ENCODE measurements at places on chromosomes 7 and 10.

DNA sequence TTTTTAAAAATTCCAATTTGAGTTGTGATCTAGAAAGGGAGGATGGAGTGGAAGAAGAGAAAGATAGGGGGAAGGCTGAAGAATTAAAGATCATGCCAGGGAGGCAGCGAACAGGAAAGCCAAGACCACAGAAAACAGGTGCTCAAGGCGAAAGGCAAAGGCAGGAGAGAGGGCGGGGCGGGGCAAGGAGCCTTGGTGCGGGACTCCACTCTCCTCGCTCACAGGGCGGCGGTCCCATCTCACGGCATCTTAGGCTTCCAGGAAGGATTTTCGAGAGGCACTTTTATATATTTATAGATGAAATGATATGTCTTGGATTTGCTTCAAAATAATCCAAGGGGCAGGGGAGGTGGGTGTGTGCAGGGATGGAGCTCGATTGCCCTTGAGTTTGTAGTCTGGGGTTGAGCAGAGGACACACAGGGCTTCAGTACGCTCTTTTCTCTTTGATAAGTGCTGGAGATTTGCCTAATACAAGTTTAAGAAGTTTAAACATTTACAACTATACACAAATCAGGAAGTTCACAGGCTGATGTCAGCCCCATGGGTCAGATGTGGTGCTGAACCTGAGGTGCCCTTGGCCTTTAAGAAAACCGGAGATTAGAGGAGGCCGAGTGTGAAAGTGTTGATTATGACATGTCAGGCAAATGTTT, 161.1 kb downstream of the PRKAG2 start:
- no peak for DNase-seq

- no peak for DNase-seq
Observed at GRCh38 chr7:44634839-44635591, 28.6 kb downstream of the OGDH start.

- DNase-seq, result no peak
Observed at GRCh38 chr7:130982160-130982638, 248.2 kb upstream of the KLF14 start.

- no peak for DNase-seq
Observed at GRCh38 chr10:4061441-4061951, 276.5 kb upstream of the KLF6 start.

GRCh38 chr7:130413201-130413600, 27.6 kb downstream of the CEP41 start:
- DNase-seq, result no peak

DNA sequence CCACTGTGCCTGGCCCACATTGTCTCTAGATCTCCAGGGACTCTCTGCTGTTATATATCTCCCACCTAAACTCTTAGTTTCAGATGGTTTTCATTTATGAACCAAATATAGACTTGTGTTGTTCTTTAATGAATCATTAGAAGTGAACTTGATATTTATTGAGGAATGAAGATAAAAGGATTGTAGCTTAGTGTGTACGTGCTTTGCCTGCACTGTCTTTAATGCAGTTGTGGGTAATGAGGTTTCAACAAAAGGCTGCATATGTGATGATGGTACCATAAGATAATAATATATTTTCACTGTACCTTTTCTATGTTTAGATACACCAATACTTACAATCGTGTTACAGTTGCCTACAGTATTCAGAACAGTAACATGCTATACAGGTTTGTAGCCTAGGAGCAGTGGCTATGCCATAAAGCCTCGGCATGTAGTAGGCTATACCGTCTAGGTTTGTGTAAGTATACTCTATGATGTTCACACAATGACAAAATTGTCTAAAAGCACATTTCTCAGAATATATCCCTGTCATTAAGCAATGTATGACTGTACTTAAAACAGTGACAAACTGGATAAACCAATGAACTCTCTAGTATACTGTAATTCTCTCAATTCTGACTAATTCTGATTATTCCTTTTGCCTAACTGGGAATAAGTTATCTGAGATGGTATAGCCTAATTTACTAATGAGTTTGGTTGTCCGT, 25.2 kb downstream of the VCL start:
- DNase-seq, result no peak

DNA sequence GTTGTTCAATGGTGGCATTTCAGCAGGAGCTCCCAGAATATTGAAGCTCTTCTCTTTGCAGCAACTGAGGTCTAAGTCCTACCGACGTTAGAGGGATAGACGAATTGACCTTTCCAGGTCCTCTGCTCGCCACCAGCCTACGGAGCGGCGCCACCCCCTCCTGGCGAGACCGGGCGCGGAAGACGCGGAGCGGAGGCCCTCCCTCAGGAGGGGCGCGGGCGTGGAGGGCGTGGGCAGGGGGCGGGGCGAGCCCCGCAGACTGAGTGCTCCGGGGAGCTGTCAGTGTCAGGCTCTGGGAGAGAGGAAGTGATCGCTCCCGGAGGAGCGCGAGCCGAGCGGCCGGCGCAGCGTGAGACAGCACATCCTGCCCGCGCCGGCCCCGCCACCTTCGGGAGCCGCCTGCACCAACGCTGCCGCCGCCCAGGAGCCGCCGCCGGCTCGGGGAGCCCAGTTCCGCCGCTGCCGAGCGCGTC, at the start of gene DYNC1I1:
Gene DYNC1I1, plus strand, starts transcription at position 257 of the 473 bp plus-strand sequence. CDS start 32,176 bp downstream, outside the sequence.
- DNase-seq, result no peak

GRCh38 chr10:62818426-62819011, 2.4 kb upstream of the EGR2 start:
- peak; percentile 64 for DNase-seq

- no peak for DNase-seq
Observed at GRCh38 chr7:97126483-97127171, 9.1 kb downstream of the SDHAF3 start.

- no peak for DNase-seq
Observed at GRCh38 chr7:106749165-106749564, 88.2 kb upstream of the CCDC71L start.

GRCh38 chr10:42630537-42631134, 7.7 kb downstream of the ZNF33B start:
- no peak for DNase-seq

- DNase-seq, result no peak
Observed at GRCh38 chr7:142002179-142002578, 6.5 kb downstream of the MGAM start.

DNA sequence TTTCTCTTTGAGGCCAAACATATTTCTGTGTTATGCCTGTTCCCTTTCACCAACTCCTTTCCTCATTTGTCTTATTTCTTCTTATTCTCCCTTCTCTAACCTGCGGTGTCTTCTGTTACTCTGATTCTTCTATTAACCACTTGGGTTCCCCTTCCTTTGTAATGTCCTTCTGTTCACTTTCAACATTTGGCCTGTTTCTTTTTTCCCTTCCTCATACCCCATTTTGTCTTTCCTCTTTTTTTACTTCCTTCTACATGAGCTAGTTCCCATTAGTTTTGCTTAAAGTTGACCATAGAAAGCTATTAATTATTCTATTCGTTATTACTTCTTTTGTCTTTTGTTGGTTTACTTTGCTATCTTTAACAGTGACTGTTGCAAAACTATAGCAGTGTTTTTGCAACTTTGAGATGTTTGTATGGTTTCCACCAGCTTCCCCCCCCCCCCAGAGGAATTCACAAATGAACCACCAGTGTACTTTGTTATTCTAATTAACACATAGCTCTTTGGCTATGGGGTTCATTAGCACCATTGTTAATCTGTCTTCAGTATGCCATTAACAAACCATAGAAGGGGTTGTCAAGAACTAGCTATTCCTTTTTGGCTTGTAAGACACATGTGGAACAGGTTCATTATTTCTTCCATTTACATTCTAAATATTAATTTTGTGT, 2.9 kb downstream of the LRGUK start:
- DNase-seq, result no peak

DNA sequence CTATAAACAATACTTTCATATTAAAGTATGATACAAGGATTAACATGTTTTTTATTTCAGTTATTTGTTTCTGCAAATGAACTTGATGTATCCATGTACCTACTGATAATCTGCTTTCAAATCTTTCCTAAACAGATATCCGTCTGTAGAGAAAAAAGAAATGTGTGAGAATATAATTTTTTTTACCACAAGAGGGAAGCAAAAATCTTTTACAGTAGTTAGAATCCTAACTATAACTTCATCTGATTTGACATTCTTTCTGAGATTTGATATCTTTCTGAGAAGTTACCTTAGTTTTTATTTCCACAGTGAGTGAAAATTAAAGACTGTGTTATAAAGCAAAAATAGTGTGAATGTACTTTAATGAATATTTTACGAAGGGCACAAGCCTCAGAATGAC, 203.9 kb upstream of the PCLO start:
- DNase-seq, result no peak

DNA sequence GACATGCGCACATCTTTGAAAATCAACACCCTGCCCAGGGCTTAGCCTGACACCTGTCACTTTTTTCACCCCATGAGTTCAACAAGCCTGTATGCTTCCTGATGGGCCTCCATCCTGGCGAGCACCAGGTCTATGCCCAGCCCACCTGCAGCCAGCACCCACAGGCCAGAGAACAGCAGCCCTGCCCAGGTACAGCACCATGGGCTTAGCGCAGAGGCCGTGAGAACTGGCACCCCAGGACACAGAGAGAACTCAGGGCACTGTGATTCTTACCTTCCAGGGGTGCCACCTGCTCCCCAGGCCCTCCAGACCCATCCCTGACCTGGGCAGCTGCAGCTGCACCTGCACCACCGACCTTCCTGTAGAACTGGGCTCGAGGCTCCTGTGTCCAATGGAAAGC, 536.6 kb downstream of the TCERG1L start:
- no peak for DNase-seq

- no peak for DNase-seq
Observed at GRCh38 chr7:74262639-74263398, 8.6 kb upstream of the RFC2 start.

DNA sequence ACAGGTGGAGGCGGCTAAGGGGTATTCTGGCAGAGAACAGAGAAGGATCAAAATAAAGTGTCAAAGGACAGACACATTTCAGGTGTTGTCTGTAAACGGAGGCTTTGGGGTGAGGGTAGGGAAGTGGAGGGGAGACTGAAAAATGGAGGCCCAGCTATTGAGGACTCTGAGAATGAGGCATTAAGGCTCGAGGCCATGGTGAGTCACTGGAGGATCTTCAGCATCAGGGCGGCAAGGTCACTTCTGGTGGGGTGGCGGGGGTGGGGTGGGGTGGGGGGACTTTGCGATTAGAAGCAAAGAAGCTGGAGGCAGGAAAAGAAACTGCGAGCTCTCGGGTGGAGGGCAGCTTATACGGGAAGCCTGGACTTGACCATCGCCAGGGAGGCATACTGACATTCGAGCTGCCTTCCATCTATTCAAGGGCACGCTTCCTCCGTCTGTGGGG, 58.4 kb upstream of the PCGF5 start:
- DNase-seq, result no peak

DNA sequence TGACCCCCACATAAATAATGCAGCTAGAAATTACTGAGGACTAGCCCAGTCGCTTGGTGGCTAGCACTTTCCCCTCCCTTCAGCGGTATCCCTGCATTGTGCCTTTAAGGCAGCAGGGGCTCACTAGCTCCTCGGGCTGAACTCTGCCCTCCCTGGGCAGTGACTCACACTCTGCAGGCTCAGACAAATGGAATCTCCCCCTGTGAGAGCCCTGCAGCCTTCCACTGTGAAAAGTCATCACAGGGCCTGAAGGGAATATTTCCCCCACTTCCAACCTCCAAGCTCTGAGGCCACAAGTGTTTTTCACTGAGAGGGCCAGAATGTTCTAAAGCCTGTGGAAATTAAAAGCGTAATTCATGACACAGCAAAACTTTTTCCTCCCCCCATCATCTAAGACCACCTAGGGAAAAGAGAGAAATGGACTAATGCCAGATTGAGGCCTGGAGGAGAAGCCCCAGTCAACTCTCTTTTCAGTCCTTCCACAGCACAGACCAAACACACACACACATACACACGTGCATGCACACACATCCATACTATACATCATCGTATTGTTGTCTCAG, 93.6 kb upstream of the COL1A2 start:
- DNase-seq, result no peak

DNA sequence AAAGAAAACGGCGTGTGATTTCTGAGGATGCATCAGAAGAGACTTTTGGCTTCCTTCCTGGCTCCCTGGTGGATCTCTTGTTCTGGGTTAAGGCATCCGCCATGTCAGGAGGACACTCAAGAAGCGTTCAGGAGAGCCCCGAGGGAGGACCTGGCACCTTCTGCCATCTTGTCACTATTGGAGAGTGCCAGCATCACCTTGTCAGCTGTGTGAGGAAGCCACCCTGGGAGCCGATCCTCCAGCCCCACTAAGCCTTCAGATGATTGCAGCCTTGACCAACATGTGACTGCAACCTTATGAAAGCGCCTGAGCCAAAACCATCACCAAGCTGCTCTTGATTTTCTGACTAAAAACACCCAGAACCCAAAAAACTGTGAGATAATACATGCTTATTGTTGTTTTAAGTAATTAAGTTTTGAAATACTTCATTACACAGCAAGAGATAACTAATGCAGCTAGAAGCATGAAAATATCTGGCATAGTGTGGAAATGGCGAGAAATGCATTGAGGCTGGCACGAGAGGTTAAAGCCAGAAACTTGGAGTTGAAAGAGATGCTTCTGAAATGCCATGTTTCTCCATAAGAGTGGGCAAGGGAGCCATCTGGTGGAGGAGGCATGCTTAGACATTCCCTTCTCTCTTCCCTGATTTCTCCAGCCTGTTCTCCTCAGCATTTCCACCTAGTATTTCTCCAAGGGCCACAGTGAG, 5.4 kb upstream of the ZFYVE27 start:
- DNase-seq, result peak; percentile 10

GRCh38 chr7:41445432-41445831, 257.5 kb downstream of the INHBA start:
- DNase-seq, result no peak

DNA sequence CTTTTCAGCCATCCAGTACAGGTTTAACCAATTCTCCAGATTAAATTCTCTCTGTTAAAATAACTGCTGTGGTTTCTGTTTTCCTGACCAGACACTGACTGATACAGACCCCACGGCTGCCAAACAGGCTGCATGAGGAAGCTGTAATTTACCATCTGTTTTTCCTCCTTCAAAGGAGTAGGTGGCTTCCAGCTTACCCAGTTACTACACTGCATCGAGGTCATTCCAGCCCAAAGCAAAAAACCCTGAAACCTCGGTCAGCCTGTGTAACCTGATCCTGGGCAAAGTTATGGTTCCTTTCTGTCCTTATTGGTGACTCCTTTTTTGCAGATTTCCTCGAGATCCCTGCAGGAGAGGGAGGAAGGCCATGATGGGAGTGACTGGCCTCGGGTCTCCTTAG, 27.9 kb upstream of the LOXL4 start:
- no peak for DNase-seq

DNA sequence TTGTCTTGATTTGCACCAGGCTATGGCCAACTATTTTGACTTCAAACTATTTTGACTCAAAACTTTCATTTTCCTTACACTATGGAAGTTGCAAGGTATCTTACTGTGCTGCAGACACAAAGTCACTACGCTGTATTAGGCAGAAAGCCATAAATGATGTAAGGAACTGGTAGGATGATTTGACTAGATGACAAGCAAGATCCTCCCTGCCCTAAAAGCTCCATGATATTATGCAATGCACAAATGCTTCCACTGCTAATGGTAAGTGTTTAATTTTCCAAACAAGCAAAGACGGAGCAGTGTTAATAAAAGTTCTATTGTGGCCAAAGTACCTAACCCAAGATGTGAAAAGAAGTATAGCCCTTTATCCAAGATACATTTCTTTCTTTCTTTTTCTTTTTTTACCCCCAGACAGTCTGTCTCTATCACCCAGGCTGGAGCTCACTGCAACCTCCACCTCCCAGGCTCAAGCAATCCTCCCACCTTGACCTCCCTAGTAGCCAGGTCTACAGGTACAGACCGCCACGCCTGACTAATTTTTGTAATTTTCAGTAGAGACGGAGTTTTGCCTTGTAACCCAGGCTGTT, 98.2 kb downstream of the ANK3 start:
- DNase-seq, result no peak

- no peak for DNase-seq
Observed at GRCh38 chr10:3236644-3237404, 64.2 kb upstream of the PITRM1 start.

- no peak for DNase-seq
Observed at GRCh38 chr7:159068488-159068811, 76.2 kb downstream of the VIPR2 start.
